ENCODE measurements at places on chromosomes 5 and 9.

DNA sequence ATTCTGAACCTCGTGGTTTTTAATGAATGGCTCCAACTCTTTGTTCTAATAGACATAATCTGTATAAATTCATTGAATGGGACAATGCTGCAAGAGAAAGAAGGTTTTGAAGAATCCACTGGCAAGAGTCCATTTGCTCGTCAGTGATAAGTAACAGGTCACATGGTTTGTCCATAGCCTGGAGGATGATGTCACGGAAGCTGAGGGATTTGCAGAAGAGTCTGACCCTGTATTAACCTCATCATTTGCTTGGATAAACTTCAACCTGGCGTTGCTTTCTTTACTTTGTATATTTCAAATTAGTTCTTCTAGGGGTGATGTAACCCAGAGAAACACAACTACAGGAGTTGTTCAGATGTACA, 197.4 kb downstream of the GAS1 start:
- no peak for DNase-seq
- no peaks in the 10 kb centered on the region for H3K36me3 ChIP-seq
- no peak overlapping the region for H3K27ac ChIP-seq
- 0 out of 2 replicates have a peak, but pooled peaks cover 4% of the 10 kb centered on the region for H3K27me3 ChIP-seq
- H3K4me1 ChIP-seq, result no peaks in the 10 kb centered on the region

DNA sequence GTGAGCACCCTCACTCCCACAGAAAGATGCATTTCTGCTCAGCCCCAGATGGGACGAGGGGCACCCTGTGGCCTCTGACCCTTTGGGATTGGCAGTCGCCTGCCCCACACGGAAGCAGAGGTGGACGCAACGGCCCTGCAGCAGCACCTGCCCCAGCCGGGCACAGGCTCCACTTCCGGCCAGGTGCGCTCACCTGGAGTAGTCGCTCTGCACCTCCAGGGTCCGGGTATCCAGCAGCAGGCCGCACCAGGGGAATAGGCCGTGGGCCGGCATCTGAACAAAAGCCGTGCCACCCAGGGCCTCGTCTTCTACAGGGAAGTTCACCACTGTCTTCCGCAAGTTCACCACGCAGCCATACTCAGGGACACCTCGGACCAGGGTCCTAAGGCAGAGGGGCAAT, 30.7 kb downstream of the TERT start:
- no peaks in the 10 kb centered on the region for H3K27me3 ChIP-seq
- no peaks in the 10 kb centered on the region for H3K36me3 ChIP-seq
- DNase-seq, result no peak
- no peaks in the 10 kb centered on the region for H3K4me1 ChIP-seq
- H3K4me3 ChIP-seq, result no peak overlapping the region

DNA sequence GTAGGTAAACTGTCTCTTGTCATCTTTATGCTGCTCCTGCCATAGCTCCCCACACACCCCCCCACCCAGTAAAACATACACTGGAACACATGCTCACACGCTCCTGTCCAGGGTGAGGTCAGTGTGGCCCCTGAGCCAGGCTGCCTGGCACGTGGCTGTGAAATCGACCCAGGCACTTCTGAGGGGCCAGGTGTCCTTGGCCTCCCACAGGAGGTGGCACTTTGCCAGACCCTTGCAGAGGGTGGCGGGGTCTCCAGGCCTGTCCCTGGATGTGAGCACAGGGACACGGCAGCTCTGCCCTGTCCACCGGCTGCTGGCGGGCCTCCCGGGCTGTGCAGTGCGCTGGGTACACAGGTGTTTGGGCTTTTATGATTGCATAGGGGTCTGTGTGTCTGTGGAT, 10.0 kb upstream of the CRB2 start:
- no peak overlapping the region for H3K27ac ChIP-seq
- H3K27me3 ChIP-seq, result no peaks in the 10 kb centered on the region
- no peaks in the 10 kb centered on the region for H3K4me1 ChIP-seq
- no peaks in the 10 kb centered on the region for H3K36me3 ChIP-seq
- no peak overlapping the region for H3K4me3 ChIP-seq
- DNase-seq, result no peak

DNA sequence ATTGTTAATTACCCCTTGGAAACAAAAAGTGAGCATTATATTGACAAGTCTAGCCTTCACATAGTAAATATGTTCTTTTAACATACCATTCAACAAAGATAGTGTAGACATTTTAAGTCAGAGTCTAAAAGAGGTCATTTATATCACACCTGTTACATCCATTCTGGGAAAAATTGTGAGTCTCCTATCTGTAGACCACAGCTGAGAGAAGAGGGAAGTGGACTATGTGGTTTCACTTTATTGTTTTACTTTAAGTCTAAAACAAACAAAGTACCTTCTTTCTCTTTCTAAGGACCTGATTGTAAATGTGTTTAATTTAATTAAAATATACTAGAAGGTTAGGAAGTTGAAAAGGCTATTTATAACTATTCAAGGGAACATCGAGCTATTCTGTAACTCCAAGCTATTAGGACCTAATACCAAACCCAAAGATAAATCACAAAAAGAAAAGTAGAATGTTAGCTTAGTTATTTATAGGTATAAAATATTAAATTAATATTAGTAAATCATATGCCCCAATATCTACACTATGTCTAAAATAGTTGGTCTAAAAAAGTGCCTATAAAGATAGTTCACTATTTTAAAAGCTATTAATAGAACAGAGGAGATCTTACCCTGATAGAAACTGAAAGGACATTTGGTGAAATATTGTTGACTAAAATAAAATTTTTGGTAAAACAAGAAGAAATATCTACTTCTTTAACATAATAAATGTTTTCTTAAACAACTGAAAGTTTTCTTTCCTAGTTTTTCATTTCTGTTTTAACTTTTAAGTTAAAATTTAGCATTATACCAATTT, 134.9 kb downstream of the TMEM167A start:
- H3K36me3 ChIP-seq, result no peaks in the 10 kb centered on the region
- no peak overlapping the region for H3K27ac ChIP-seq
- H3K4me3 ChIP-seq, result no peak overlapping the region
- H3K27me3 ChIP-seq, result no peaks in the 10 kb centered on the region

DNA sequence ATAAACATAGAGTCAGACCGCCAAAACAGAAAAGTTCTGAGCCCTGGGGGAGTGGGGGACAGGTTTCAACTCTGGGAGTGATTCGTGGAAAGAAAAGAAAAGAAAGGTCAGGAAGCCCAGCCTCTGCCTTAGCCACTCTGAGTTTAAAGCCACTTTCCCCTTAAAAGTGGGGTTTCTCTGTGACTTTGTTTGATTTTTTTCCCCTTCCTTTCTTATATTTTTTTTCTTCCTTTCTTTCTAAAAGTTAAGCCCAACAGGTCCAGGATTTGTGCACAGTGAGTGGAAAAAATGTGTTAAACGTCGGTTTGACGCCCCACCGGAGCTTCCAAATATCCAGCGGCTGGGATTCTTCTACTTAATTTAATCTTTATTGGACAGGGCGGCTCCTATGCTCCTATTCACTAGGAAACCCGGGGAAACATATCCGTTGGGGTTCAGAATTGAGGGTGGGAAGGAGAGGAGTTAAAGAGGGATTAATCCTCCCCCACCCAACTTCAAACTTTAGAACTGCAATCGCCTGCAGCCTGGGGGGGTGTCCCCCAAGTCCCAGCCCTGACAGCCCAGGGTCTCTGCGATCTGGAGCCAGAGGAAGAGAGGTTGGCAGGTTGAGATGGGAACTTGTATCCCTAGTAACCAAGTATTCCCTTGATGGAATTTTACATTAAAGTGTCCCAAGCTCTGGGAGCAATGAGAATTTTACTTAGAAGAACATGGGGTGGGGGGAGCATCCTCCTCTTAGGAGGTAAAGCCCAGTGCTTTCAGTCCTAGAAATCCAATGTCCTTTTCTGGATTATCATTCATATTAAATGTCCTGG, 6.3 kb downstream of the NR2F1-AS1 start:
- H3K27ac ChIP-seq, result no peak overlapping the region
- H3K27me3 ChIP-seq, result no peaks in the 10 kb centered on the region
- H3K4me1 ChIP-seq, result peaks cover 27% of the 10 kb centered on the region
- no peak overlapping the region for H3K4me3 ChIP-seq

DNA sequence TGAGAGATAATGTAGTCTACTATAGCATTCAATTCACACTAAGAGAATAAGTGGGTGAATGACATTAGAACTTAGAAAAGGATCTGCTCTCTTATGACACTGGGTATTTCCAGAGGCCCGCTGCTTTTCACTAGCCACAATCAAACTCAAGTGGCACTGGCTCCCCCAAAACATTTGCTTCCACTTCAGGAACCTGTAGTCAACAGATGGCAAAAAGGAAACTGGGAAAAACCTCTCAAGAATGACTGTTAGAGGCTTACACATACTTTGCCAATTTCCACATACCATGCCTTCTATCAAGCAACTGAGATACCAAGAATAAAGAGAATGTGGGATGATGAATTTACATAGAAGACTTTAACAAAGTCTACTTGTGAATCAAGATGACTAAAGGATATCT, 11.2 kb downstream of the POC5 start:
- H3K27ac ChIP-seq, result no peak overlapping the region
- H3K4me3 ChIP-seq, result no peak overlapping the region
- DNase-seq, result no peak
- peaks cover 17% of the 10 kb centered on the region for H3K36me3 ChIP-seq

GRCh38 chr9:94567271-94567670, 12.4 kb downstream of the PCAT7 start:
- no peak for DNase-seq
- no peaks in the 10 kb centered on the region for H3K27me3 ChIP-seq
- H3K27ac ChIP-seq, result no peak overlapping the region
- H3K36me3 ChIP-seq, result no peaks in the 10 kb centered on the region

DNA sequence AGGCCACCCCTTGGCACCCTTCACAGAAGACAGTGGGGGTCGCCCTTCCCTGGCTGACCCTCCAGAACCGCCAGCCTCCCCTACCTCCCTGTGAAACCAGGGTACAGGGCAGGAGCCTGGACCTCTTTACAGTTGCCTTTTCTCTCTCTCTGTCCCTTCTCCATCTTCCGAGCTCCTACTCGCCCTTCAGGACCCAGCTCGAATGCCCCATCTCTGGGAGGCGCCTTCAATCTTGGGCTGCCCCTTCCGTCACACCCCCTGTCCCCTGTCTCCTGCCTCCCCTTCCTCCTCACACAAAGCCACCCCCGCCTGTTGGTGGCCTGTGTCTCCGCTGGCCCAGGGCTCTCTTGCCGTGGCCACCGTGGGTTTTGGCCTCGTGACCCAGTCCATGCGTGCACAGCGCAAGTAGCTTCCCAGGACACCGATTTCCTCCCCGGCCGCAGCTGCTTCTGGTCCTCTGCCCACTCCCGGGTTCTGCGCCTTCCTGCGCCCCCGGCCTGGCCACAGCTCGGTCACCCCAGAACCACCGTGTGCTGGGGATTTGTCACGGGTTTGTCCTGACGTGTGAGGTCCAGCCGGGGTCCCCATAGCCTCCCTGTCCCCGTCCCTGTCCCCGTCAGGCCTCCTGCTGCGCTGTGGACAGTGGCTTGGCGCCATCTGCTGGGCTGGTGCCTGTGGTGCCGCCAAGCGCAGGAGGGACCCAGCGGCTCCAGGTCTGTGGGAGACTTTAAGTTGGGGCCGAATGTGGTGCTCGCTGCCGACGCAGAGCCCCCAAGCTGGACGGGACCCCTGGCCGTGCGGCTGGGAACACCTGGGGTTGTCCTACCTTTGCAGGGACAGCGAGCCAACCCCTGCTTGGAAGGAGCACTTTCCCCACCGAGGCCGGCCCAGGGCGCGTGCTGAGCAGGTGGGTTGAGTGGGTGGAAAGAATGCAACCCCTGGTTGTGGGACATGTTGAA, 4.0 kb upstream of the TMEM250 start:
- H3K36me3 ChIP-seq, result no peaks in the 10 kb centered on the region
- no peaks in the 10 kb centered on the region for H3K27me3 ChIP-seq
- H3K4me3 ChIP-seq, result no peak overlapping the region
- H3K27ac ChIP-seq, result no peak overlapping the region

DNA sequence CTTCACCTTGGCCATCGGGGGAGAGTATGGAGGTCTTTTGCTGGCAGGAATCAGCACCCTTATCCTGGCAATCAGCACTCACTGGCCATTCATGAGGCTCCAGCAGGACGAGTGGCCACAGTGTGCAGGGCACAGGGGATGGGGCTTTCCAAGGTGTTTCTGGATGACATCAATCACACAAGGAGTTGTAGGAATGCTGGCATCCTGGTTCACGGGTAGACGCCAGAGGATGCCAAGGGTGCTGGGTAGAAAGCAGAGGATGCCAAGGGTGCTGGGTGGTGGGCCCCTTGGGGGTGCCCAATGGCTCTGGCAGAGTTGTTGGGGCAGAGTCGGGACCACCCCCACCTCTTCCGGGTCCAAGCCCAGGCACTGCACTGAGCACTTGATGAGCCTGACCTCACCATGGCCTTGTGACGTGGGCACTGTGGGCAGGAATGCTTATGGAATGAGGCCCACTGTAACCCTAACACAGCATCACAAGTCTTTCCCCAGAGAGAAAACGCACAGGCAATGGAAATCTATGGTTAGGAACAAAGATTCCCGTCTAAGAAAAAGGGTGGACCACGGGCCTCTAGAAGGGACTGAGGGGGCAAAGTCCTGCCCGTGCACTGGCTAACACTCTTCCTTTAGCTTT, 29.1 kb downstream of the CEL start:
- DNase-seq, result no peak
- no peaks in the 10 kb centered on the region for H3K27me3 ChIP-seq
- H3K27ac ChIP-seq, result no peak overlapping the region
- no peaks in the 10 kb centered on the region for H3K4me1 ChIP-seq
- H3K4me3 ChIP-seq, result no peak overlapping the region

GRCh38 chr9:126423916-126424185, 97.2 kb downstream of the MVB12B start:
- H3K27me3 ChIP-seq, result no peaks in the 10 kb centered on the region
- no peak overlapping the region for H3K4me3 ChIP-seq
- no peak overlapping the region for H3K27ac ChIP-seq
- DNase-seq, result no peak

Measured in PC-3 (cell line).